Stimulated activated CD8-positive, alpha-beta memory T cell treated with anti-CD3 and anti-CD28 coated beads, Interleukin-4, amount 100 ng/mL, for 48 hours (primary cell): ENCODE measurements at places on chromosomes 5 and 9.
A peak's percentile ranks its signal among the peaks of the same experiment; 100 is the strongest.

- no peak for DNase-seq
Observed at GRCh38 chr5:115565233-115565632, 20.7 kb upstream of the FEM1C start.

DNA sequence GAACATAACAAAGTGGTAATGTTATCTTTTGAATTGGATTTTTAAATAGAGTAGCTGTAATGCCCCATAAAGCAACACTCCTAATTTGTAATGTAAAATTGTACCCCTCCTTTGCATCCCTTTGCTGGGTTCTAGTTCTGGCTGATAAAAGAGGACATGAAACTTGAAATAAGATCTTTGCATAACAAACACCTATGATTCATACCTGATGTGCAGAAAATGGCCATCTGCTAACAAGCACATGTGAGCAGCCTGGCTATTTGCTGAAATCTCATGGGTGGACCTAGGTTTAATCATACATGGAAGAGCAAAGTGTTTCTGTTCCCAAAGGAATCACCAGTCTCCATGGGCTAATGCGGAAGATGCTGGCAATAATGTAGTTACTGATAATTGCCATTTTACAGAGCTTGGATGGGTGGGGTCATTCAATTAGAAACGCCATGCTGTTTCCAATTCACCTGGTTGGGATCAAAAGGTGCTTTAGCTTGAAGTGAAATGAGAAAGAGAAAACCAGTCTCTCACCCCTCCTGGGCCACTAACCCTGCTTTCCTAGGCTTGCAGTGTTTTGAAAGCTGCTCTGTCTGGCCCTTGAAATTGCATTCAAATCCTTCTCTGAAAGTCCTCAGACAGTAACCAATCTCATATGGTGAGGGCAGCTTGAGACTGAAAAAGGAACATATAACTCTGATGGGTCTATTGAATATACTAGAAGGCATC lies 585.1 kb downstream of the TLE4 start:
- DNase-seq = no peak

DNA sequence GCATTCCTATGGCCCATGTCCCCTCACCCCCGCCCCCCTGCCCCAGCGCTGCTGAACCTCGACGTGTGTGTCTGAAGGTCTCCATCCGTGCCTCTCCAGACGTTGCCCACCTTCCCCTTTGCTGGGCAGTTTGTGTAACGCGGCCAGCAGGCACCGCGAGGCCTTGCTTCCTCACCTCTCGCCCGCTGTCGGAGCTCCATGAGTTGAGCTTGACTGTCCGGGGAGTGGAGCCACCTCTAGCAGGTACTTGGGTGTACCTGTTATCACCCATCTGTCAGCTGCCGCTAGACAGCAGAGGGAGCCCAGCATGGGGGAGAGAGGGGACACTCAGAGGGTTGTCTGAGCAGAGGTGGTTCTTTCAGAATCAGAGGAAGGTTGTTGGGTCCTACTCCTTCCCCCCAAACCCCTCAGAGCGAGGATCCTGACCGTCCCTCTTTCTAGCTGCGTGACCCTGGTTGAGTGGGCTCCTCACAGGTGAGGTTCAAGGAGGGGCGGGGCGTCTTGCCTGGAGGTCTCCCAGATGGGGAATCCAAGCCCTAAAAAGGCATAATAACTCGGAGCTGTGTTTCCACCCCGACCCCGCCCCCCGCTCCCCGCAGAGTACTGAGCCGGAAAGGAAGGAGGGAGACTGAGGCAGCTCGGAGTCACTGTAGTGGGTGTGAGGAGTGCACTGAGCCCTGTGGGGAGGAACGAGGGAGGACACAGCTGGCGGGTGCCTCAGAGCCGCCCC lies 184.7 kb downstream of the C9orf50 start:
- no peak for DNase-seq

DNA sequence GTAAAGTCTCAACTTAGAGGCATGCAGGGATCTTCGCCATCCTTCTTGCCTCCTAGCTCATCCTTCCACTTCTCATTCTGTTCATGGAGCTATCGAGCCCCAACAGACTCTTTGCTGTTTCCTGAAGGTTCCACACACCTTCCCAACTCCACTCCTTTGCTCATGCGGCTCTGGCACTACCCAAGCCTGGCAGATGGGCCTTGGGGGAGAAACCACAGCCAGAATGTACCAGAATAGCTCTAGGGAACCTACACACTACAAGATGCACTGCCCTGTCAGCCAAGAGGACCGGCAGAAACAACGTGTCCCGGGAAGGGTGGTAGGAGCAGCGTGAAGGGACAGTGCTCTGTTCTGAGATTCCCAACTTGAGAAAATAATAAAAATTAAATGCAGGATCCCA lies 178.9 kb downstream of the GABBR2 start:
- no peak for DNase-seq

- no peak for DNase-seq
Observed at GRCh38 chr5:44388321-44389089, 715 bp downstream of the FGF10 start.

DNA sequence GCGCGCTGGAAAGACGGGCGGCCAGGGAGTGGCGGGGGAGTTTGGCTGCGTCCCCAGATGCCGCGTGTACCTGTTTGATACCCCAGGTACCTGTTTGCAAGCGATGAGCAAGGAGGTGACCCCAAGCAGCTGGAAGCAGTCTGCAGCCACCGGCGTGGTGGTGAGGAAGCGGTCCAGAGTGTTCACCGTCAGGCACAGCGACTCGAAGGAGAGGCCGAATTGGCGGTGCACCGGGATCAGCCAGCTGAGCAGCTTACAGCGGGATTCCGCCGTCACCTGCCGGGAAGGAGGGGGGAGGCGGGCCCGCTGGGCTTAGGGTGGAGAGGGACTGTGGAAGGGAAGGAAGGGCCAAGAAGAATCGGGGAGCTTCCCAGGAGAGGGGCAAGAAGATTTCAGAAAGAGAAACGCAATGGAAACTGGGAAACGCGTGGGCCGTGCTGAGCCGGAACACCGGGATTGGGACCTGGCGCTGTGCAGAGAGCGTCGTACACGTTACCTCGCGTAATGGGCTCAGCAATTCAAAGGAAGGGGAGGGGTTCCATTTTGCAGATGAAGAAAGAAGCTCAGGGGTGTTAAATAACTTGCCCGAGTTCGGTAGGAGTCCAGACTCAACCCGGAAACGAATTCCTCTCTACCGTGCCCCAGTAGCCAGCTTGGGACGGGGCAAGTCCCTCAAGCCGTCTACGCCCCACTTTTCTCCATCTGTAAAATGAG lies 980 bp downstream of the CCNO start:
- no peak for DNase-seq

DNA sequence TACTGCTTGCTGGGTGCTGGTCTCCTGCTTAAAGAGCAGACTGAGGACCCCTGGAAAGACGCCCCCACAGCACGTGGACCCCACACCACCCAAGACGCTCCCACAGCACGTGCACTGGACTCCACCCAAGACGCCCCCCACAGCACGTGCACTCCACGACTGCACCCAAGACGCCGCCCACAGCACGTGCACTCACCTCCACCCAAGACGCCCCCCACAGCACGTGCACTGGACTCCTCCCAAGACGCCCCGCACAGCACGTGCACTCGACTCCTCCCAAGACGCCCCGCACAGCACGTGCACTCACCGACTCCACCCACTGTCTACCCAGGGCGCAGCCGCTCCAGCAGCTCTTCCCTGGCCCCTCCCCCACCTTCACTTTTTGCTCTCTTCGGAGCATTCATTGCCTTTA lies 50.5 kb downstream of the EHMT1 start:
- DNase-seq = no peak

DNA sequence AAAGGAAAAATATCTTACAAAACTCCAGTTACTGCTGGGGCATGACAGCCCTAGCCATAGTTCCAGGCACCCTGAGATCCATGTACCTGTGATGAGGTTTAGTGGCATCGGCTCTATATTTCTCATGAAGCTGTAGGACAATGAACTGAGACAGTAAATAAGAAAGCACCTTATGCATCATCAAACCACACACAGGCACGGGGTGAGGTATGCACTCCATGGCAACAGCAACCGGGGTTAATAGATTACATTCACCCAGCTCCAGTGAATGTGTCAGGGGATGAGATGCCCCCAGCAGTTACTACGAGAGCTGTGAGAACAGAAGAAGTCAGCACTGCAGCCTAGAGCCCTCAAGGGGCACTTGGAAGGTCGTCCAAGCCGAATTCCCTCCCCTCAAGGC lies 162.0 kb upstream of the S1PR3 start:
- DNase-seq = peak; percentile 51

- DNase-seq = no peak
Observed at GRCh38 chr9:109781541-109782197, 1.7 kb downstream of the PALM2AKAP2 start.

DNA sequence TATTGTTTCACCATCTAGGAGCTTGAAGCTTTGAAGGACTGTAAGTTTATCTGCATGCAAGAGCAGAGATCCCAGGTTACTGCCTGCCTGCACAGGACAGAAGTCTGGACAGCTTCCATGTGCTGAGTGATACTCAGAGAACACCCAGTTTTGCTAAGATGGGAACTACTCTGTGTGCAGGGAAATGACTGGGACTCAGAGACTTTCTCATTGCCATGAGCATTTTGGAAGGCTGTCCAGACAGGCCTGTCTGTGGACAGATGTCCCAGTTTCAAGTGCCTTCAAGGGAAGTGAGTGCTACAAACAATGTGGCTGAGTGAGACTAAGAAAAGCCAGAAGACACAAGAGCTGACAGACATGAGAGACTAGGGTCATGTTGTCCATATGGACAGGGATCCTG lies 19.2 kb upstream of the ZNF131 start:
- DNase-seq = no peak

DNA sequence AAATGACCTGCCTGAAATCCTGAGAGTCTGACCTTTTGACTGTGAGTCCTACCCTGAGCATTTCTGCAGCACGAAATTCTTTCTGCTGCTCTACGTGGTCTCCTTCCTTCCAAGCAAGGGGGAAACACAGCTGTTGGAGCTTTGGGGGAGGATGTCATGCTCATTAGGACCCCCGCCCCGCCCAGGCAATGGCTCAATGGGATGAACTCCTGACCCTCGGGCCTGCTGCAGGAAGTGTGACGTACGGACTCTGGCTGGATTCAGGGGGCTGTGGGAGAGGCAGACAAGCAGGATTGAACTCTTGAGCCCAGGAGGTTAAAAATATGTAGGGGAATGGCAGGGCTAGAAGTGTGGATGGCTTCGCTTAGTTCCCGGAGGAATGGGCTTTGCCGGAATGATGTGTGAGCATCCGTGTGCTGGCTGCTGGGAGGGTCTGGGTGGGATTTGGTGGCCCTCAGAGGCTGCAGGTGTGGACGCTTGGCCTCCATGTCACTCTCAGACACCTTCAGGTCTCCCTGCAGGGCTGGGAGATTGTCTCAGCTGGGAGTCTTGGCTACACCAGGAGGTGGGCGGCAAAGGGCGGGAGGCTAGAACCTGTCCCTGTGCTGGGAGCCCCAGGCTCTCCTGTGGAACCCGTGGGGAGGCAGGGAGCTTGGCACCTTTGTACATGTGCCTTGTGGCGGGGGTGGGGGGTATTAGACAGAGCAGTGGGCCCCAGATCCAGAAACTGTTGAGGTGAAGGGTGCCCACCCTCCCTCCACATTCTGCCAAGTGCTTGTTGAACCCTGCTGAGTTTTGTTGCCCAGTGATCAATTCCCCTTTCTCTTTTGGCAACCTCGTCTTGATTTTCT lies 26.3 kb downstream of the STC2 start:
- DNase-seq = no peak

GRCh38 chr5:1255081-1255561 lies 29.9 kb downstream of the SLC6A18 start:
- DNase-seq = peak; percentile 47

- DNase-seq = no peak
Observed at GRCh38 chr9:16046713-16047112, 493.9 kb downstream of the CCDC171 start.

DNA sequence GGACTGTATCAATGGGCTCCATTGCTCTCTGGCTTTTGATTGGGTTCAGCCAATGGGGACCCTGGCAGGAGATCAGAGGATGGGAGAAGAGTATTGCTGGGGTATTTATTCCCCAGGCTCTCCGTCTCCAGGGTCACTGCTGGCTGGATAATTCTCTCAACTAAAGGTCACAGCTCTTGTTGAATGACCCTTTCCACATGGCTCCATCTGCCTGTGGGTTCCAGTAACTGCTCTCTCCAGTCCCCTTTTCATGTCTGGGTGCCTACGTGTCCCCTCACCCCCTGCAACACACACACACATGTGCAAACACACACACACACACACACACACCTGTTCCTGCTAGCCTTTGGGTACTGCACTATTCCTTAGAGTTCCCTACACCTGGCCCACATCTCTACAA lies 53.9 kb upstream of the RIC1 start:
- no peak for DNase-seq

GRCh38 chr5:113748403-113748802 lies 234.9 kb downstream of the YTHDC2 start:
- no peak for DNase-seq

DNA sequence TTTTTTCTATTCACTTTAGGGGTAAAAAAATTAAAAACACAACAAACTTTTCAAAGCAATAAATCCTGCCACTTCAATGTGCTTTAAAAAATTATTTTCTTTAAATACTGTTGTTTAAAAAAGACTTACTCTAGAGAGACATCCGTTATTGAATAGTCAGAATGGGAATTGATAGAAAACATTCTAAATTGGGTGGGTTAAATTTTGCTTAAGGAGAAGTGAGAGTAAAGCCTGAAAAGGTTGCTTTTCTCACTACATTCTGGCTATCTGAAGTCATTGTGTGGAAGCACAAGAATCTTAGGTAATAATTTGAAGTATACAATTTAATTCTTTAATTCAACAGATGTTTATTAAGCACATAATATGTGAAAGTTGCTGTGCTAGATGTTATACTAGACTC lies 509.3 kb downstream of the NR2F1-AS1 start:
- DNase-seq = no peak

- DNase-seq = no peak
Observed at GRCh38 chr5:140262839-140263238, 40.1 kb downstream of the PFDN1 start.

DNA sequence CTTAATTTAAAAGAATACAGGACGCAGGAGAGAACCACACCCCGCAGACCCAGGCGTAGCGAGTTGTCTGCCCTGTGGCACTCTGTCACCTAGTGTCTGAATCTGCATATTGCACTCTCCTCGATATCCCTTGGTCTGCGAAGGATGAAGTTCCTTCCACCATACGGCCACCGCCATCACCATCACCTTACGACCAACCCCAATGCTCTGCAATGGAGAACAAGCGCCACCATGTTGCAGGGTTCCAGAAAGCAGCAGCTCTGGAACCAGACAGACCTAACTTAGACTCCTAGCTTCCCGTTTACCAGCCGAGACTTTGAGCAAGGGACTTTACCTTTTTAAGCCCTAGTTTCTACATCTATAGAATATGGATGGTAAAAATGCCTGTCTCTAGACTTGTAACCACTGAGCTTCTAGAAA lies 77.4 kb upstream of the DMRT1 start:
- DNase-seq = peak; percentile 43

GRCh38 chr5:31918739-31919138 lies 255.4 kb downstream of the GOLPH3 start:
- no peak for DNase-seq

- no peak for DNase-seq
Observed at GRCh38 chr5:157533011-157533481, 42.5 kb downstream of the ADAM19 start.

- peak; percentile 64 for DNase-seq
Observed at GRCh38 chr9:129235931-129236331, 57.9 kb upstream of the IER5L start.
